ENCODE measurements at places on chromosomes 3 and 15.
A peak's percentile ranks its signal among the peaks of the same experiment; 100 is the strongest.

GRCh38 chr15:39030291-39031070 lies 465.9 kb upstream of the RASGRP1 start:
- no peak for DNase-seq

GRCh38 chr15:29903785-29904464 lies 81.7 kb upstream of the TJP1 start:
- DNase-seq: no peak

GRCh38 chr3:115469649-115470048 lies 153.7 kb upstream of the GAP43 start:
- no peak for DNase-seq

- peak; percentile 79 for DNase-seq
Observed at GRCh38 chr3:100401674-100402041, 319 bp downstream of the LNP1 start.

DNA sequence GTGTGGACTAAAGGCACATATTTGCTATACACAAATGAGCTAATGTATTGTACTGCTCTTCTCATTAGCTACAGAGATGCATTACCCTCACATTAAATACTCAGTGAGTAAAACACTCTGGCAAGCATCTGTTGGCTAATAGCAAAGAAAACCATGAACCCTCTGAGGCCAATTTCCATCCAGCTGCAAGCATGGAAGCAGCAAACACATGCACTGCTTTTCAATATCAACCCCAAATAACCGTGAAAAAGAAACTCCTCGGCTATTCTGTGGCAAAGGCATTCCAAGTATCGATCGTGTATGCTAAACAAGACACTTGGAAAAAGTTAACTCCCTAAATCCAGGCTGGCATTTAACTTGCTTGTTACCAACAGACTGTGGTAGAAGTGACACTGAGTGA lies 67.0 kb downstream of the PEAK1 start:
- DNase-seq: no peak

- DNase-seq: no peak
Observed at GRCh38 chr3:13569641-13570390, 20.9 kb downstream of the FBLN2 start.

- no peak for DNase-seq
Observed at GRCh38 chr3:193821151-193821668, 228.2 kb downstream of the OPA1 start.

DNA sequence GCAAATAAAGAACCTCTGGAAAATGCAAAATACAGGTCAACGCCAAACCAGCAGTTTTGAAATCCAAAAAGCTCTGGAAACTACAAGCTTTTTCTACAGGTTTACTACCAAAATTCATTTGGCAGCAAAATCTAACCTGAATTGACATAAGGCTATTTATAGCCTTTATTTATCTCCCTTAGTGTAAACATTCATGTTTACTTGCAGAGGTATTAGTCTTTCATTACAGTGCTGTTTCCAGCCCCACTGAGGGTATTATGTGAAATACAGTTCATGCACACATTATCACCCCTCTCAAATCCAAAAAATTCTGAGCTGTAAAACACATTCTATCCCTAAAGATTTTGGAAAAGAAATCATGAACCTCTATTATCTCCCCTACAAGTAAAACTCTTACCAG lies 7.2 kb downstream of the SKIC8 start:
- no peak for DNase-seq

DNA sequence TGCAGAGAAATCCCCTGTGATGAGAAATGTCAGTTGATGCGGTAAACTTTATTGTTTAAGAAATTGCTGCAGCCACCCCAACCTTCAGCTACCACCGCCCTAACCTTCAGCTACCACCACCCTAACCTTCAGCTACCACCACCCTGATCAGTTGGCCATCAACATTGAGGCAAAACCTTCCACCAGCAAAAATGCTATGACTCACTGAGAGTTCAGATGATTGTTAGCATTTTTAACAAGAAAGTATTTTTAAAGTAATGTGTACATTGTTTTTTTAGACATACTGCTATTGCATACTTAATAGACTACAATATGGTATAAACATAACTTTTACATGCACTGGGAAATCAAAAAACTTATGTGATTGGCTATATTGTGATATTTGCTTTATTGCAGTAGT lies 30.0 kb downstream of the U2SURP start:
- no peak for DNase-seq

GRCh38 chr3:177842743-177843734 lies 645.8 kb upstream of the TBL1XR1 start:
- DNase-seq: no peak

GRCh38 chr15:94383041-94383440 lies 151.7 kb downstream of the MCTP2 start:
- no peak for DNase-seq

DNA sequence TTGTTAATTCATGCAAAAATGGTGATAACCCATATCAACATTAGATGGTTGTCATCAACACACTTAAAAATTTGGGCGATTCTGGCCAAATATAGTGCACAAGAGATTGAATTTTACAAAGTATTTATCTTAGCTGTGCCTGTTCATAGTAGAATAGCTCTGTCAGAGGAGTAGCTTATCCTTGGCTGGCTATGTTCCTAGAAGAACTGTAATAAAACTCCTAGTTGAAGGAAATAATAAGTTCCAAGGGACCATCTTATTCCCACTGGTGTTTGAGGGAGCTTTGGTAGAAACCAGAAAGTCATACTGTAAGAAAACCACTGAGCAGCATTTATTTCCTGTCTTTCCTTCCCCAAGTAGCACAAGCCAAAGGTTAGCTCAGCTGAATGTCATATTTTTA lies 201.8 kb downstream of the GRM7 start:
- no peak for DNase-seq

- no peak for DNase-seq
Observed at GRCh38 chr3:131786386-131786785, 248.4 kb downstream of the CPNE4 start.

DNA sequence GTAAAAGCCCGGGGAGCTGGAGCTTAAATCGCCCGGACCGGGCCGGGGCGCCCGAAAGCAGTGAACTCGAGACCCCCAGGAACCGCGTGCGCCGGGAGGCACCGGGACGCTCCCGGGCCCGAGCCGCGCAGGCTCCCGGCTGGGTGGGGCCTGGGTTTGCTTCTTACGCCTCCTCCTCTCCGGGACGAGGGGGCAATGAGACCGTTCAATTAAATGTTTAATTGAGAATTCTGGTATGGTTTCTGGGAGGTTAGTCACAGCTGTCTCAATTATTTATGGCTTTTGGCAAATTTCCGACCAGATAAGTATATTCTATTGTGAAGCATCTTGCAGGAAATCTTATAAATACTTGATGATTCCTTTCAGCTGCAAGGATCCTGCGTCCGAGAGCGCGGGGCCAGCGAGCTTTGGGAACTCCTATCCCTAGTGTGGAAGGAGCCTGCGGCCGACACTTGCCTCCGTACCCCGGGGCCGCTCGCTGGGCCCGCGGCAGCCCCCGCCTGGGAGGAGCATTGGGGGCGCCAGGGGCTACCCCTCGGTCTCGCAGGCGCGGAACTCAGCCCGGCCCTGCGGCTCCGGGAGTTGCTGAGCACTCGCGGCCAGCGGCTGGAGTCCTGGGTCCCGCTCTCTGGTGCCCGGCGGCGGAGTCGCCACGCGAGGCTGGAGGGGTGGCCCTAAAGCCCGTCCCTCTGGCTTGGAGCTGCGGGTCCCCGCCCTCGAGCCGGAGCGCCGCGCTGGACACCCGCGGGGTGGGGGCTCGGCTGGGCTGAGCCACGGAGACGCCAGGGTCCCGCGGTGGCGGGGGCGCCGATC lies 10.3 kb downstream of the ISL2 start:
- DNase-seq: no peak

DNA sequence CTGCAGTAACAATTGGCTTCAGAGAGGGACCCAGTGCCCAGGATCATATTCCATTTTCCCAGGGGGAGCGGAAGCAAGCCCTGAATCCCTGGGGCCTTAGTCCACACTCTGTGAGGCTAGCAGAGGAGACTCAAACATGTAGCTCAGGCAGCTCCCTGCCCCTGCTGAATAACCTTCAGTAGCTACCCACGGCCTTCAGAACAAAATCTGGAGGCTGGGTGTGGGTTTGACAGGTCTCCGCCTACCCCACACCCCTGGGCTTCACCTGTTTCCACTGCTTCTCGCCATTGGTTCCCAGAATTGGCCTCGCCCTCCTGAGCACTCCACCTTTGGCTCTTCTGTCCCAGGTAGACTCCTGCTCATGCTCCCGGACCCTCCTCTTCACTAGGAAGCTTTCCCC lies 93.6 kb upstream of the ATP2B2 start:
- no peak for DNase-seq

DNA sequence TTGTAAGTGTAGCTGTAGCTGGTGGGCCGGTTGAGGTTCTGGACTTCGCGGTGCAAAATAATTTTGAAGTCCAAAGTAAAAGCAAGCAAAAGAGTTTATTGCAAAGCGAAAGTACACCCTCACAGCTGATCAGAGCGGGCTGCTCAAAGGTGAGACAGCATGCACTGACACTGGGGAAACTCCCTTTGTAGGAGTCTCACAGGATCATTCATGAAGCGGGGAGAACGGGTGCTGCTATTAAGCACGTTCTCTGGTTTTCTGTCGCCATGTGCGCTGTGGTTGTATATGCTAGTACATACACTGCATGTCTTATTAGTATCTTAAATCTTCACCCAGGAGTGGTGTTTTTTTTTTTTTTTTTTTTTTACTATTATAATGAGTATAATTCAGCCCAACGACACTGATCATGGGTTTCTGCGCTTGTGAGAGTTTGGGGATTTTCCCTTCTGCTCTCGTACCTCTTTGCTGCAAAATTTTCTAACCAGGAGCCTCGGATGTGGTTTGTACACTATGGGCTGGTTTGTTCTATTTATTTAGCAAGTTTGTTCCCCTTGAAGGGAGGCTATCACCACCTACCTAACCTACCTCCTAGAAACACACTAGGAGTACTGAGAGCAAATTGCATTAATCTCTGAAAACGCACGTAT lies 1.4 kb upstream of the AP4E1 start:
- DNase-seq: no peak

DNA sequence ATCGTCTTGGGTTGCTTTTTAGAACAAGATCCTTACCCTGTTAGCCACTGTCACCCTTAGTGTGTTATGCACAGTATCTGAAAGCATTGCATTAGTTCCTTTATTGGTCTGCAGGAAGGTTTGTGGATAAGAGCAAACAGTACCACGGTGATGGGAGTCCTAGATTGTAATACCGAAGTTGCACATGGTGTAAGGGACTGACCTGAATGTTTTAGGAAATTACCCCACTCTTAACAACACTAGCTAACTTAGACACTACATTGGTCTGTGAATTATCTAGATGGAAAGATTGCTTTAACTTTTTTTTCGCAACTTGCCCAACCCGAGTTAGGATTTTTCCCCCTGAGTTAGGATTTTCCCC lies 1.3 kb downstream of the STT3B start:
- no peak for DNase-seq

GRCh38 chr15:73474785-73475184 lies 31.8 kb downstream of the REC114 start:
- DNase-seq: no peak

Measured in hippocampal formation (tissue), 2 donors.